ENCODE measurements at places on chromosomes 2 and 18. TPM values are rescaled to one million over a fixed set of nuclear protein-coding genes. Genes with fewer than 3 reads are reported as not detected.

- peak; percentile 68 for DNase-seq
These were observed 416.7 kb downstream of the ARHGAP15 start for GRCh38 chr2:143545949-143546255.

DNA sequence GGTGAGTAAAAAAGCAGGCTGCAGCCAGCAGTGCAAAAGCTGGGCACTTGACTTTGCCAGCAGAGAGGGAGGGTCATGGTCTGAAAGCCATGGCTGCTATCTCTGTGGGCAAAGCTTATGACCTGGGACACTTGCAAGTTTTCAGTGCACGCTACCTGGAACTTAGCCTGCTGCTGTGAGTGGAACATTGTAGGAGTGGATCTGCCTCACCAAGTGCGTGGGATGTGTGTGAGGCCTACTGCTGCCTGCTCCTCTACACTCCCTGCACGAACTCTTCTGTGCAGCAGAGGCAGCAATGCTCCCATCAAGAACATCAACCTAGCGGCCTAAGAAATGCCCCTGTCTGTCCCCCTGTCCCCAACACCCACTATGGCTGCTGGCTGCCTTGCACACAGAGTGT is 344.1 kb upstream of the REG3G start:
- no peak for DNase-seq

- DNase-seq = no peak
These were observed 147.4 kb downstream of the TFCP2L1 start for GRCh38 chr2:121137571-121137970.

- DNase-seq = no peak
These were observed 6.3 kb downstream of the SNORC start for GRCh38 chr2:232876161-232876977.

DNA sequence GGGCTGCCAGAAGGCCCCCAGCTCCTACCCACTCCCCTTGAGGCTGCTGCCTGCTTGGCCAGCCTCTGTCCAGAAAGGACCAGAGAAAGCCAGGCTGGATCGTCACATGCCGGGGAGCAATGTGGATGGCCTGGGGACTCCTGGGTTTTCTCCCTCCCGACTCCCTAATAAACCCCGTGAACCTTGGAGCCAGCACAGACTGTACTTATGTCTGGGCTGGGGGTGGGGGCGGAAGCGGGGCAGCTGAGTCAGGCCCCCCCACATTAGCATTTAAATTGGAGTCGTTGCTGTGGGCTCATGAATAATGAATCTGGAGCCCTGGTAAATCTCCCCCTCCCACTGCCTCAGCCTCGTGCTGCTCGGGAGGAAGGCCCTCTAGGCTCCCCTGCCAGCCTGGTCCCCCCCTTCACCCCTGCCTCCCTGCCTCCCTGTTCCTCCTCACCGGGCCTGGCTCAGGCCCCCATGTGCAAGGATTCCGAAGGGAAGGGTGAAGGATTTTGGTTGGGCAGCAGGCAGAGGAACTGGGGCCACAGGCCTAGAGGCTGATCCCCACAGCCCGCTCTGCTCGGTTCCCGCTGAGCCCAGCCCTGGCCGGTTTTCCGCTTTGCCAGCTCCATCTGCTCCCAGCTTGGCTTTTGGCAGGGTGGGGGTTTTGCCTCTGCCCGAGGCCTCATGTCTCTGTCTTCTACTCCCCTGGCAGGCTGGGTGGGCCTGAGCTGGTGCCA is 7.3 kb upstream of the ASIC4 start:
- no peak for DNase-seq

GRCh38 chr2:17124575-17125318 is 393.5 kb downstream of the RAD51AP2 start:
- DNase-seq = no peak

GRCh38 chr18:32278177-32278799 is 88.4 kb downstream of the MEP1B start:
- DNase-seq = no peak

DNA sequence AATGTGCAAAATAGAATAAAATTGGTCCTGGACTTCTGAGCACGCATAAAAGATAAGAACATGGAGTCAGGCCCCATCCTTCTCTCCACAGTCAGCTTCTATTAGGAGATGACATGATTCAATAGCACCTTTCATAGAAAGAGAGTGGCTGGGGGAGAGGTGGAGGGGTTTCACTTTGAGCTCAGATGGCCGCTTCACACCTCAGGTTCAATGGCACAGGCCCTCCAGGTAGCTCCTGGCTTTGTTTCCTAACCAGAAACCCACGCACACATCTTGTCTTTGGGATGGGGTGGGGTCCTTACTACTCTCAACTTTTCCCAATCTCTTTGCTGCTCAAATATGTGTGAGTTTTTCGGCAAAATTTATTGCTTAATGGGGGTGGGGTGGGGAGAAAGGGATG is 332.3 kb downstream of the CLIP4 start:
- DNase-seq = no peak

DNA sequence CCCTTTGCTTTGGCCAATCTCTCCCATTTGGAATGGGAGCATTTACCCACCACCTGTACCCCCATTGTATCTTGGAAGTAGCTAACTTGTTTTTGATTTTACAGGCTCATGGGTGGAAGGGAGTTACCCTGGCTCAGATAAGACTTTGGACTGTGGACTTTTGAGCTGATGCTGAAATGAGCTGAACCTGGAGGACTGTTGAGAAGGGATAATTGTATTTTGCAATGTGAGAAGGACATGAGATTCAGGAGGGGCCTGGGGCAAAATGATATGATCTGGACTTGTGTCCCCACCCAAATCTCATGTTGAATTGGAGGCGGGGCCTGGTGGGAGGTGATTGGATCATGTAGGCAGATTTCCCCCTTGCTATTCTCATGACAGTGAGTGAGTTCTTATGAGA is 58.6 kb upstream of the ZFP36L2 start:
- no peak for DNase-seq

- DNase-seq = no peak
These were observed 41.4 kb downstream of the BMP10 start for GRCh38 chr2:68829749-68830148.

- no peak for DNase-seq
These were observed 50.2 kb downstream of the ACVR1 start for GRCh38 chr2:157825885-157826284.

- DNase-seq = no peak
These were observed 101.2 kb upstream of the ALK start for GRCh38 chr2:30022444-30023071.

DNA sequence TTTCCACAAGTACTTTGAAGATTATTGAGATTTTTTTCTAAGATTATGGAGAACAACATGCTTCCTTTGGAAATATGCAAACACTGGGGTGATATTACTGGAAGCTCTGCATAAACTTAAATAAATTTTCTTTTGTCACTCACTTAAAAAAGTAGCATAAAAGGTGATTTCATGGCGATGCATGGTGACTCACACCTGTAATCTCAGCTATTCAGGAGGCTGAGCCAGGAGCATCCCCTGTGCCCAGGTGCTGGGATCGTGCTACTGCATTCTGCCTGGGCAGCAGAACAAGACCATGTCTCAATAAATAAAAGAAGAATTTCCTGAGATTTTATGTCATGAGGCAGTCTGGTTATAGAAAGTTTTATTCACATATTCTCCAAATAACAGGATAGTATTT is 679.1 kb upstream of the CDH2 start:
- DNase-seq = no peak

DNA sequence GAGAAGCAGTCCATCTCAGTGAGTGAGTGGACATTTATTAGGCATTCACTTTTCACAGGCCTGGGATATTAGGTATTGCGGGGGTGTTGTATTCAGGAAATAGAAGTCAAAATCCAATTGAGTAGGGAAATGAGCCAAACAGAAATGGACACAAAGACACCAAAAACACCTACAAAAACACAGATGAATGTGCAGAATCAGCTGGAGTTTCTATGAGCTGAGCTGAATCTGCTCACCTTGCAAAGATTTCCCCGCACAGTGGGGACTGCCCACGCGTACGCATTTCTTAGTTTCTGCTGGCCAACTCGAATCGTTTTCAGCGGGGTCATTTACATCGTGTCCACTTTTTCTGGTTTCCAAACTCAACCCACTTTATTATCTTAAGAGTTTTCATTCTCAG is 160.0 kb downstream of the BCL2 start:
- no peak for DNase-seq

- DNase-seq = no peak
These were observed 111.7 kb upstream of the TNP1 start for GRCh38 chr2:216971593-216971992.

DNA sequence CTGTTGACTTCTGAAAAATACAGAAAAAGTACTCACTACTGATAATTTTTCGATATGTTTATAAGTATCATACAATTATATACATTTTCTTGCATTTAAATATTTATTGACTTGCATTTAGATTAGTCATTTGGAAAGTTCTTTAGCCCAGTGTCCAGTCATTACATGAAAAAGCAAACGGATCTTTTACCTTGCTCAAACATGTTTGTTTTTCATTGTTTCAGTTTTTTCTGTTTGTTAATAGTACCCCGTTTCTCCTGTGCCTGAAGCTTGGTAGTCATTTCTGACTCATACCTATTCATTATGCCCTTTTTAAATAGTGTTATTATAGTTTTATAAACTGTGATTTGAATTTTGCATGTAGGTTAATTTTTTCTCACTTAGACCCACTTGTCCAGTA is 28.1 kb downstream of the CEP192 start:
- no peak for DNase-seq

- DNase-seq = peak; percentile 80
These were observed 191.7 kb downstream of the CAMKMT start for GRCh38 chr2:44553456-44553855.

DNA sequence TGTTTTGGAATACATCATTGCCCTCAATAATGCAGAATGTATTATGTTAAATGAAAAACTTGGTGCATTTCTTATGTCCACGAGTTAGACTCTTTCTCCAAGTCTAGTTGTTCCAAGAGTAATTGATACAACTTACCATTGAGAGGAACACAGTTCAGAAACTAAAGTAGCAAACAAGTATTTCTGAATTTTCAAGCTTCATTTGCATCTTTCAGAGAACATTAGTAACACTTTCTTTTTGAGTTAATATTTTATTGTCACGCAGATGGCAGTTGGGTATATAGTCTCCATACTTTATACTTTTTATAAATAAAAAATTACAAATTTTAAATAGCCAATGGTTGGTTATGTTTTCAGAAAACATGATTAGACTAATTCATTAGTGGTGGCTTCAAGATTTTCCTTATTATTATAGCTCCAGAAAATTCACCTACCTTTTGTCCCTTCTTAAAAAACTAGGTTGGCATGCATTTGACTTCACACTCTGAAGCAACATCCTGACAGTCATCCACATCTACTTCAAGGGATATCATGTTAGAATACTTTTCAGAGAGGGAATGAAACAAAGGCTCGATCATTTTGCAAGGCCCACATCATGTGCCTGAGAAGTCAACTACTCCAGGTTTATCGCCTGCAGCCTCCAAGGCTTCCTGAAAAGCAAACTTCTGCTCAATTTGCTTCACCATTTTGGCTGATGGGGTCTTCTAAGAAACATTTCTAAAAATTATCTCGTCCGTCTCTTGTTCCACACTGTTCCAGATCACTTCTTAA is 29.9 kb downstream of the LYPD6B start:
- DNase-seq = no peak

GRCh38 chr2:121918231-121918630 is 162.8 kb downstream of the TSN start:
- no peak for DNase-seq

DNA sequence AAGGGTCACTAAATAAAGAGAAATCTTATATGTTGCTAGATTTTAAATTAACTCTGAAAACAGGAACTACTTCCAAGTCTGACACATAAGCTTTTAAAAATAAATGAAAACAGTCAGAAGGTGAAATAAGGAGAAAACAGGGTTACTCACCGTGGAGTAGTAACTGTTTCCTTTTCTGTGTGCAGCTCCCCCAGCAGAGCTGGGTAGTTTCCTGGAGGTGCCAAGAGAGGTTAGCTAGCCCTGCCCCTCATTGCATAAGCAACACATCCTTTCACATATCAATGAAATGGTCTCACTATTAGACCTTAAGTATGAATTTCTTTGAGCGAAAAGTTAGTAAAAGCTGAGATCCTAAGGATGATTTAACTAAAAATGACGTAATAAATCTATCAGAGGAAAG is 54.0 kb upstream of the GPR75 start:
- no peak for DNase-seq

- no peak for DNase-seq
These were observed 70.8 kb upstream of the STK17B start for GRCh38 chr2:196242131-196242620.

DNA sequence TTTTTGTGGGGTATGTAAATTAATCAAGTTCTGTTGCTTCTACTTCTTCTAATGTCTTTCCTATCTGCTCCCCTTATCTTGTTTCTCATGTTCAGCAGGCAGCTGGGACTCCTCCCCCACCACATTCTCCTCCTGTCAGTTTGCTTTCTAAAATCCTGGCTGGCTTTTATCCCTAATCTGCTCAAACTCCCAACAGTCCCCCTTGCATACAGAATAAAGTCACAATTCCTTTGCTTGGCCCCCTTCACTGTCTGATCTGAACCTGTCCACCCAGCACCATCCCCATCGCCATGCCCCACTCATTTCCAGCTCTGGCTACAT is 2.2 kb downstream of the CFAP221 start:
- no peak for DNase-seq

- no peak for DNase-seq
These were observed 89.8 kb downstream of the HS6ST1 start for GRCh38 chr2:128228894-128229293.

- DNase-seq = no peak
These were observed 483 bp upstream of the FHL2 start for GRCh38 chr2:105399207-105399861.

- no peak for DNase-seq
These were observed 153.4 kb upstream of the GULP1 start for GRCh38 chr2:188138313-188138712.

DNA sequence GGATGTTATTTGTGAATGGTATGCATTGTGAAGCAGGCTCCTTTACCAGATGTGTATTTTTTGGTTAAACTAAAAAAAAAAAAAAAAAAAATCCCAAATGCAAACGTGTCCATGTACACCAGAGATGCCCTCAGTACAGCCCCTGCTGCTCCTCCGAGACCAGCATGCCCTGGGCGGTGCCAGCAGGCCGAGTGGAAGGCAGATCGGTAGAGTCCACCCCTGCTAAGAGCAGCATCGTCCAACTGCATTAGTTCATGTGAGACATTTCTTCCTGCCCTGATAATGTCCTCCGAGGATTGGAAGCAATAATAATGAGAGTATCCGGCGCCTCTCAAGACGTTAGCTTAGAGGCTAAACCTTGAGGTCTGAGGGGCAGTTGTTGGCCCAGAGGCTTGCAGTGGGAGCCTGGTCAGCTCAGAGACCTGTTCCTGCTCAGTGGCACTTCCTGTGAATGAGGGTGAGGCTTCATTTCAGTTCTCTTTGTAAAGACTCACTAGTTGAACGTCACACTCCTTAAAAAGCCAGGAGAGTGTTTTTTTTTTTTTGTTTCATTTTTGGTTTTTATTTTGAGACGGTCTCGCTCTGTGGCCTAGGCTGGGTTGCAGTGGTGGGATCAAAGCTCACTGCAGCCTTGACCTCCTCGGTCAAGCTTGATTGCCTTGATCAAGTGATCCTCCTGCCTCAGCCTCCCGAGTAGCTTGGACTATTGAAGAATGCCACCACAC is 5.6 kb downstream of the SLC66A3 start:
- DNase-seq = no peak

EPG5 gene
- 6.5 TPM for total RNA-seq

CNGA3 gene
- total RNA-seq = not detected

CNDP1 gene
- total RNA-seq = not detected

REG3A gene
- total RNA-seq = not detected

GCA gene
- 3.8 TPM for total RNA-seq

TRAF3IP1 gene
- 10.6 TPM for total RNA-seq

NCKAP5 gene
- not detected for total RNA-seq

MYO3B gene
- total RNA-seq = 0.04 TPM

CEP192 gene
- 26.3 TPM for total RNA-seq

GATA6 gene
- total RNA-seq = 0.69 TPM

ACADL gene
- 1.6 TPM for total RNA-seq

KIAA2012 gene
- not detected for total RNA-seq

KHK gene
- 0.63 TPM for total RNA-seq
